ENCODE measurements at places on chromosomes 16 and 17.

- DNase-seq, result no peak
These were observed 35.1 kb upstream of the MGAT5B start for GRCh38 chr17:76833034-76833644.

GRCh38 chr16:29770250-29770929 lies 7.7 kb upstream of the ZG16 start:
- no peak for DNase-seq

- no peak for DNase-seq
These were observed 8.0 kb upstream of the TSPOAP1 start for GRCh38 chr17:58336456-58337209.

DNA sequence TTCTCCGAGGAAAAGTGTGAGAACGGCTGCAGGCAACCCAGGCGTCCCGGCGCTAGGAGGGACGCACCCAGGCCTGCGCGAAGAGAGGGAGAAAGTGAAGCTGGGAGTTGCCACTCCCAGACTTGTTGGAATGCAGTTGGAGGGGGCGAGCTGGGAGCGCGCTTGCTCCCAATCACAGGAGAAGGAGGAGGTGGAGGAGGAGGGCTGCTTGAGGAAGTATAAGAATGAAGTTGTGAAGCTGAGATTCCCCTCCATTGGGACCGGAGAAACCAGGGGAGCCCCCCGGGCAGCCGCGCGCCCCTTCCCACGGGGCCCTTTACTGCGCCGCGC lies at the start of gene ERBB2:
Gene ERBB2, plus strand, starts transcription at position 247 of the 330 bp plus-strand sequence. CDS start 175 bp downstream, outside the sequence.
- no peak for DNase-seq

DNA sequence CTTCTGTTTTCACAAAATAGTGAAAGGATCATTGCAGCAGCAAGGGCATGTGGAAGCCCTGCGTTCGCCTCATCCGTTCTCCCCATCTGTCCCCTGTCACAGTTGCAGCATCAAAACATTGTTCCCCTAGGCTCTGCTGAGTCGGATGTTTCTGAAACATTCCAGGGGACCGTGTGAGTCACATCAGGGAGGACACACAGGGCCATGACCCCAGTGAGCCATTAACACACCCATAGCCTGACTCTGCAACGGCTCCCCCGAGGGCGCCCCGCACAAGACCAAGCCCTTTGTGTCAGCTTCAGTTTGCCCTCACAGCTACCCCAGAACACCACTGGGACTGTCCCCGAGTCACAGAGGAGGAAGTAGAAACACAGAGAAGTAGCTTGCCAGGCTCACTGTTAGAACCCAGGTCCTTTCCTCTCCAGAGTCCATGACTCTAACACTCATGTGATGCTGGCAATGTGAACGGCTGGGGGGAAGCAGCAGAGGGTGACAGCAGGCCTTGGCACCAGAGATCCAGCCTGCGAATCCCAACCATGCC lies 63.3 kb upstream of the HSBP1 start:
- no peak for DNase-seq

GRCh38 chr17:57670769-57671569 lies 74.1 kb downstream of the CCDC182 start:
- no peak for DNase-seq

DNA sequence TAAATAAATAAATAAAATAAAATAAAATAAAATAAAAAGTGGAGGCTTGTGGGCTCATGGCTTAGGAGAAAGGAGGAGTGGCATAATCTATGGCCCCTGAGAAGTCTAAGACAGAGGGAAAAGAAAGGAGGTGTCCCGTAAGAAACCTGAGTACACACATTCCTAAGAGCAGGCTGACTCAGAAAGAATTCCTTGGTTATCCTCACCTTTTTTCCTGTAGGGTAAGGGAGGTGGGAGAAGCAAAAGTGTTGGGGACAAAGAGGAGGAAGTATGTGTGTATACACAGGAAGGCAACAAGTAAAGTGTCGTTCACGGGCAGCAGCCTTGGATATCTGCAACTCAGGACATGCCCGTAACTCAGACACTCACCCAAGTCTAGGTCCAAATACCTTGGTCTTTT lies 29.3 kb downstream of the MARF1 start:
- DNase-seq, result no peak
